Activated CD4-positive, alpha-beta T cell treated with anti-CD3 and anti-CD28 coated beads, Interleukin-2, amount 50 U/mL, for 48 hours (primary cell): ENCODE measurements at places on chromosomes 16 and 17.

- no peak for DNase-seq
These were observed 1426.5 kb downstream of the CDH11 start for GRCh38 chr16:63695347-63695746.

DNA sequence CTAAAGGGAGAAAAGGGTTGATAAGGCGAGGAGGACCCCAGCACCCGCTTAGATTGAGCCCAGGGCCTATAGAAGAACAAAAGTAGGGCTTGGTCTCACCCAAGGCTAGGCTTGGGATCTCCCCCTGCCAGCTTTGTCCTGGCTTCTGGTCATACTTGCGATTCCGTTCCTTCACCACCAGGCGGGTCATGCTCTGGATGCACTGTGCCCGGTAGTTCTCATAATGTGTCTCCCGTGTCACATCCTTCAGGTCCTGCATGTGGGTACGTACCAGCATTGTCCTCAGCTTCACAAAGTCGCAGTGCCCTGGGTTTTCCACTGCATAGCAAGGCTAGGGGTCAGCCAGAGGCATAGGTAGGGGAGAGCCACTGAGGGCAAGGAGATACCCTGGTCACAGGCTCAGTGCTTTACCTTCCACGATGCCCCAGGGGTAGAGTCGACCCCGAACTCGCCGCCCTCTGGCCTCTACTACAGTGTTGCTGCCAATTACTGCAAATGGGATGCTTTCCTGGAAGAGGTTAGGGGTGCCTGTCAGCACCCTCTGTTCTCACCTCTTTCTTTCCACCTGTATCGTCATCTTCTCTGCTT is 6.5 kb upstream of the MTMR4 start:
- DNase-seq, result no peak

GRCh38 chr16:47136099-47136842 is 7.5 kb downstream of the NETO2 start:
- DNase-seq, result peak; percentile 17

GRCh38 chr16:17351441-17352035 is 119.2 kb downstream of the XYLT1 start:
- no peak for DNase-seq
